ENCODE measurements at places on chromosomes 3 and 15. TPM values are rescaled to one million over a fixed set of nuclear protein-coding genes. Genes with fewer than 3 reads are reported as not detected.

Gene CSPG4
- 30.6 TPM for total RNA-seq

Gene STRA6
- 21.9 TPM for total RNA-seq

Gene SPINK8
- not detected for total RNA-seq

Gene NR2F2
- total RNA-seq = 28.0 TPM

Gene C3orf70
- total RNA-seq = 29.9 TPM

Gene PXK
- total RNA-seq = 73.9 TPM

Gene ALPK3
- 7.2 TPM for total RNA-seq

Gene UNC13C
- total RNA-seq = 9.9 TPM

Gene TMEM212
- total RNA-seq = not detected

Gene PRSS50
- total RNA-seq = 0.26 TPM

Gene SAXO2
- 4.7 TPM for total RNA-seq

Gene CILP
- total RNA-seq = 49.3 TPM

Gene SMAD3
- total RNA-seq = 31.2 TPM

DNA sequence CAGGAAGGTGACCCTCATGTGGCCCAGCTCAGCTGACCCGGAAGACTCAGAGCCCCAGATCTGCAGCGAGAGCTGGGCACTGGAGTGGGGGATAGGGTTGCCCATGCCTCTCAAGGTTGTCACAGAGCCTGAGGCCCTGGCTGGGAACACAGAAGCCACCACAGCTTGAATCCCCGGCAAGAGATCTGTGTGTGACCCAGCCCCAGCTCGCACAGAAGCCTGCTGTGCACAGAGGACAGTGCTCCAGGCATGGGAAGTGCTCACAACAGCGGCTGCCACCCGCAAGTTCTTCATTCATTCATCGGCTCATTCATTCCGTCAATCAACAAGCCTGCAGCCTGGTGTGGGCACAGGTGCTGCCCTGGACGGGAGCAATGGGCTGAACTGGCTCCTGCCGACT lies 36.4 kb downstream of the DNAJB8 start:
- DNase-seq = no peak

DNA sequence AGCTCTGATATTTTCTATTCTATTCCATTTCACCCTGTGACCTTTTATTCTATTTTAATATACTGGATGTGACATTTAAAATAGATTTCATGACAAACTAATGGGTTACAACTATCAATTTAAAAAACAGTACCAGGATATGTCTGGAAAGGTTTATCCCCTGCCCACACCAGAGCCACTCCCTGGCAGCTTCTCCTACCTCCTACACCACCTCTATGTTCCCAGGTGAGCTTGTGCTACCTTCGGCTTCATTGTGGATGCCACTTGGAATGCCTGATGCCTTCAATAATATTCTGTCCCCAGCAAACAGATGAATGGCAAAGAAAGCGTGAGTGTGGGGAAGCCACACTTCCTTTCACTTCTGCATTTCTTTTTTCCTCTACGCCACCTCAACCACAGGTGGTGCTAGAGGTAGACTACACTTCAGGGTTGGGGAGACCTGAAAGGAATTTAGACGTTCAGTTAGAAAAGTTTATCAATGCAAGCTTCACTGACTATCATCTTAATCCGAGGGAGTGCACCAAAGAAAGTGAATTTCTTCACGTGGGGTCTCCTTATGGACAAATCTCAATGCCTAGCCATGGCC lies 213.0 kb downstream of the SSR3 start:
- DNase-seq = no peak

DNA sequence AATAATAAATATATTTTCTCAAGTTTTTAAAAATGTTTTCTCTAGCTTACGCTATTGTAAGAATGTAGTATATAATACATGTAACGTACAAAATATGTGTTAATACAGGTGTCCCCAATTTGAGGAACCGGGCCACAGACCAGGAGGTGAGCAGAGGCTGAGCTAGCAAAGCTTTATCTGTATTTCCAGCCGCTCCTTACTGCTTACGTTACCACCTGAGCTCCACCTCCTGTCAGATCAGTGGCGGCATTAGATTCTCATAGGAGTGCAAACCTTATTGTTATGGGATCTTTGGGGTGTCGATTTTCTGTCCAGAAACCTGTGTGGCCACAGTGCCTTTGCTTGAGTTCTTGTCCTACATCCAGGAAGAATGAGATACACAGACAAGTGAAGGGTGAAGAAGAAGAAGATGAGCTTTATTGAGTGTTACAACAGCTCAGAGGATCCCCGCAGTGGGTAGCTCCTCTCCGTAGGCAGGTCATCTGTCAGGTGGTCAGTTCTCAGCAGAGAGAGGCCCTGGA lies 9.9 kb upstream of the TRIM59 start:
- DNase-seq = no peak

GRCh38 chr3:34782871-34783270 lies 856.5 kb upstream of the ARPP21 start:
- DNase-seq = no peak

DNA sequence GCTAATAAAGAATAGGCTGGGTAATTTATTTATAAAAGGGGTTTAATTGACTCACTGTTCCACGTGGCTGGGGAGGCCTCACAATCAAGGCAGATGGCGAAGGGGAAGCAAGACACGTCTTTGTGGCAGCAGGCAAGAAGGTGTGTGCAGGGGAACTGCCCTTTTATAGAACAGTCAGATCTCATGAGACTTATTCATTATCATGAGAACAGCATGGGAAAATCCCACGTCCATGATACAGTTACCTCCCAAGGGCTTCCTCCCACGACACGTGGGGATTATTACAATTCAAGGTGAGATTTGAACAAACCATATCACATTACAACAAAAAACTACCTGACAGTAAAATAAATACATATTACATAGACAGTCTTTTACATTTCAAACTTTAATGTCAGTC lies 414.9 kb downstream of the NAALADL2 start:
- no peak for DNase-seq

GRCh38 chr3:20316238-20316637 lies 130.2 kb upstream of the SGO1 start:
- no peak for DNase-seq

- DNase-seq = no peak
These were observed 204.7 kb downstream of the EPHA3 start for GRCh38 chr3:89312141-89312540.

- no peak for DNase-seq
These were observed 97.3 kb downstream of the ISL2 start for GRCh38 chr15:76433798-76434400.

DNA sequence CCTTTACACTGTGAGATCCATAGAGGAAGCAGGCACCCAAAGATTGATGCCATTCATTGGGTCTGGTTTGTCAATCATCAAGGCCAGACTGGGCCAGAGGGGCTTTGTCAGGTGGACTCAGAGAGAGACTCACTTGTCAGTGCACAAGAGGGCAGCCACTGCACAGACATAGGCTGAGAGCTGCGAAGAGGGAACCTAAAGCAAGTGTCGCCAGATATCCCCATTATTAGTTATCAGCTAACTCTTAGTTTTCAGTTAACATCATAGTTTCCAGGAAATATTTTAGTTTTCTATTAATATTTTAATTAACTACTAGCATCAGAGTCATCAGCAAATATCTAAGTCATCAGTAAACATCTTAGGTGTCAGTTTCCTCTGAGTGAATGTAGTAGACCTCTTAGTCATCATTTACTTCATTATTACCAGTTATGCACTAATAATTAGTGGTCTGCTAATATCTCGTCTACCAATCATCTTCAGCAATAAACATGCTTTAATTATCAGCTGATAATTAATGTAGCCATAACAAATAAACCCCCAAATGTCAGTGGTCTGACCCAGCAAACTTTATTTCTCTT lies 41.7 kb upstream of the LIMD1 start:
- DNase-seq = no peak

- DNase-seq = no peak
These were observed at the start of gene ACSBG1 for GRCh38 chr15:78234515-78235040. Gene ACSBG1, minus strand, starts transcription at chr15:78234565. Its CDS starts 64 bp downstream, at chr15:78234501.

- no peak for DNase-seq
These were observed 46.5 kb downstream of the KLHL25 start for GRCh38 chr15:85748176-85748575.

DNA sequence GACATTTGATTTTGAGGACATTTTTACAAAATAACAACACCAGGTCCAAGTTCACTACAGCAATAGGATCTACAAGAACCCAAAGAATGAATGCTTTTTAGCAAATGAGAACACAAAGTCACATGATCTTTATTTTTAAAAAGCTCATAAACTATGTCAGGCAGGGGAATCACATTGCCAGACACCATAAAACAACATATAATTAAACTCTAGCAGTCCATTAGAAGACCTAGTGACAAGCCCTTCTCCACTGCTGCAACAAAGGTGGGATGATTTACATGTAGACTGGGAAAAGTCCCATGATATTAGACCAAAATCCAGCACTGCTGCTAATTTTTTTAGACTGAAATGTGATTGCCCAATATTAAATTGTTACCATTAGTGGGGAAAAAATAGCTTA lies 92.6 kb downstream of the FHIT start:
- DNase-seq = no peak

GRCh38 chr15:40992241-40992741 lies 39.0 kb downstream of the CHAC1 start:
- no peak for DNase-seq

DNA sequence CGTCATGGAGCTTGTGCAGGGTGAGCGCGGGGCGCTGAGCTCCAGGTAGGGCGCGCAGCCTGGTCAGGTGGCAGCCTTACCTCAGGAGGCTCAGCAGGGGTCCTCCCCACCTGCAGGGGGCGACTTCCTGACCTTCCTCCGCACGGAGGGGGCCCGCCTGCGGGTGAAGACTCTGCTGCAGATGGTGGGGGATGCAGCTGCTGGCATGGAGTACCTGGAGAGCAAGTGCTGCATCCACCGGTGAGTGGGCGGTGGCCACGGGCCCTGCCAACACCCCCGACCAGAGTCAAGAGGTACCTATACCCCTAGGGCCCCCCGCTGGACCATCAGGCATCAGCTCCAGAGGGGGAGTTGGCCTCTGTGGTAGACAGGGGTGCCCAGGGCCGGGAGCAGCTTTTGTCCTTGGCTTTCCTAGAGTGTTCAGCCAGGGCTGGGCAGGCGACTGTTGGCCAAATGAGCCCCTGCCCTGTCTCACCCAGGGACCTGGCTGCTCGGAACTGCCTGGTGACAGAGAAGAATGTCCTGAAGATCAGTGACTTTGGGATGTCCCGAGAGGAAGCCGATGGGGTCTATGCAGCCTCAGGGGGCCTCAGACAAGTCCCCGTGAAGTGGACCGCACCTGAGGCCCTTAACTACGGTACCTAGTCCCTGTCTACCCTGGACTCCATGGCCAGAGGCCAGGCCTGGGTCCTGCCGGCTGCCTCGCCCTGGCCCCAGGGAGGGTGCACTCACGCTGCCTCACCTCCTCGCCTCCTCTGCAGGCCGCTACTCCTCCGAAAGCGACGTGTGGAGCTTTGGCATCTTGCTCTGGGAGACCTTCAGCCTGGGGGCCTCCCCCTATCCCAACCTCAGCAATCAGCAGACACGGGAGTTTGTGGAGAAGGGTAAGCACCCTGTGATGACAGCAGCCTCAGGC lies 9.1 kb downstream of the FES start:
- no peak for DNase-seq

- DNase-seq = no peak
These were observed 3.1 kb downstream of the SPRED1 start for GRCh38 chr15:38255690-38256089.

DNA sequence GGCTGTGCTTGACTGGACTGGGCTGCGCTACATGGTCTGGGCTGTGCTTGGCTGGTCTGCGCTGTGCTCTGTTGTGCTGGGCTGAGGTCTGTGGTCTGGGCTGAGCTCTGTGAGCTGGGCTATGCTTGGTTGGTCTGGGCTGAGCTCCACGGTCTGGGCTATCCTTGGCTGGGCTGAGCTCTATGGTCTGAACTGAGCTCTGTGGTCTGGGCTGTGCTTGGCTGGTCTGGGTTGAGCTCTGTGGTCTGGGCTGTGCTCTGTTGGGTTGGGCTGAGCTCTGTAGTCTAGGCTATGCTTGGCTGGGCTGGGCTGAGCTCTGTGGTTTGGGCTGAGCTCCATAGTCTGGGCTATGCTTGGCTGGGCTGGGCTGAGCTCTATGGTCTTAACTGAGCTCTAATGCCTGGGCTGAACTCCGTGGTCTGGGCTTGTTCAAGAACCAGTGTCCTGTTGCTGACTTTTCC lies 92.0 kb downstream of the PLXNA1 start:
- DNase-seq = no peak

DNA sequence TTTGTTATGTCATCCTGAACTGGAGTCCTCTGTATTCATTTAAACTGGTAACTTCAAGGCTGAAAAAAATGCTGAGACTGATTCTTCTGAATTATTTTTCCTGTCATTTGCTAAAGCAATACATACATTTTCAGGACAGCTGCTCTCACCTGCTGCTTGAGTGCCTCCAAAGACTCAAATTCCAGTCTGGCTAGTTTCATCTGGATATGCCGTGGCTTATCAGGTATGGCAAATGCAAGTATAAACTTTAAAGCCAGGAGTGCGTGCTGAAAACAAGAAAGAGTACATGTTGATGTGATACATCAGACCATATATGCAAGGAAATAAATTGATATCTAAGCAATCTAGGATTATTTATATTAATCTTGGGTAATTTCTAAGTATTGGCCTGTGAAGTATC lies 146.1 kb downstream of the SNRK start:
- no peak for DNase-seq

GRCh38 chr3:165903885-165904630 lies 66.8 kb upstream of the BCHE start:
- DNase-seq = no peak

DNA sequence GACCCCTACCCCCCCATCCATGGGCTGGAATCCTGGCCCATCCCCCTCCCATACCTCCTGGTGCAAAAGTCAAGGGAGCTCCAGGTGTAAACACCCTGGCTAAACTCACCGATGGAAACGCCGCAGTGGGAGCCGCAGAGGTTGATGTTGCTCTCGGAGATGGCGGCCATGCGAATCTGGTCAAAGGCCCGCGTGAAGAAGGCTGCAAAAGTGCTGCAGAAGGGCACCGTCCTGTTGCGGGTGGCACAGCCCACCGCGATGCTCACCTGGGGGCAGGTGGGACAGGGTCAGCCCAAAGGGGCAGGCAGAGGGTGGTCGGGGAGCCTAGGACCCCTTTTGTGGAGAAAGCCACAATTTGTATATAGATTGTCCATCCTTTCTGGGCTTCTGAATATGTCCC lies 26.7 kb downstream of the TKT start:
- DNase-seq = no peak

DNA sequence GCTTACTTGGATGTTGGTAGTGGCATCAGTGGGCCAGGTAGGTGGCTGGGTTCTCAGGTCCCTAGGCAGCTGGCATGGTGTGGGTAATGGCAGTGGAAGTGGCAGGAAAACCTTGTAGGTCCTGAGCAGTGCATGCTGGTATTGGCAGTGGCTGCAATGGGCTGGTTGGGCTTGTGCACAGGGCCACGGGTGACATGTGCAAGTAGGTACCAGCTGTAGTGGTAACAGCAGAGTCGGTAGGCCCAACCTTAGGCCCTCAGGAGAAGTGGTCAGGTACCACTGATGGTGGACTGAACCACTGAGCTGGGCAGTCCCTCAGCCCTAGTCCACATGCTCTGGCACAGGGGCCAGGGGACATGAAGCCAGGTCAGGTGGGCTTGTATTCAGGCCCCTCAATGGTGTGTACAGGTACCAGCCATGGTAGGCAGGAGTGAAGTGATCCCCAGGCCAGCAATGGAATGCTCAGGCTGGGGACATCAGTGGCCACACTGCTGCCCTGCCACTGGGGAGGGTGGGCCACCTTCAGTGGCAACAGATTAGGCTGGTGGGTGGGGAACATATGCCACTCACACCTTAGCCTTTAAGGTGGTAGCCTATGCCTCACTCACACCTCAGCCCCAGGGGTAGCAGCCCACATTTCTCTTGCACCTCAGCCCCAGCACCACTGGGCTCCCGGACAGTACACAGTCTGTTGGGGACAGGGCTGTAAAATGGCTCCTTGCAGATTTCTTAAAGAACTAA lies 118.1 kb downstream of the LRRK1 start:
- DNase-seq = no peak

Measured in urinary bladder (tissue), 4 donors.